ENCODE measurements at places on chromosomes 13 and 19.
A peak's percentile ranks its signal among the peaks of the same experiment; 100 is the strongest.

DNA sequence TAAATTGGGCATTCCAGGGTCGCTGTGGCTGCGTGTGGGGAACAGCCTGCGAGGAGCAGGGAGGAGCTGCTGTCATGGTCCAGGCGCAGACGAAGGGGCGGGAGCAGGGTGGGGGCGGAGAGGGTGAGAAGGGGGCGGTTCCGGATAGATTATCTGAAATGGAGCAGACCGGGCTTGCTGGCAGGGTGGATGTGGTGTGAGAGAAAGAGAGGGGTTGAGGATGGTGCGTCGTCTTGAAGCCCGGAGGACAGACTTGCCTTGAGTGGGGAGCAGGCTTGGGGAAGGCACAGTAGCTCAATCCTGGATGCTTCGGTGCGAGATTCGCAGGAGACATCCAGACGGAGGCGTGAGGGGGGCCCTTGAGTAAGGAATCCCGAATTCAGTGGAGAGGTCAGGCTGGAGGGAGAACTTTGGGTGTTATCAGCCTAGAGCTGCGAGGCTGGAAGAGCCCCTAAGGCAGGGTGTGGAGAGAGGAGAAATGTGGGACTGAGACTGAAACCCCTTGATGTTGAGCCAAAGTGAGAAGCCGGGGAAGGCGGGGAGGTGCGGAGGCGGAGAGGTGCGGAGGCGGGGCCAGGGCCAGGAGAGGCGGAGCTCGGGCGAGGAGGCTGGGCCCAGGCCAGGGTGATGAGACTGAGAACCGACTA, 40.6 kb downstream of the DPF1 start:
- no peak for DNase-seq

DNA sequence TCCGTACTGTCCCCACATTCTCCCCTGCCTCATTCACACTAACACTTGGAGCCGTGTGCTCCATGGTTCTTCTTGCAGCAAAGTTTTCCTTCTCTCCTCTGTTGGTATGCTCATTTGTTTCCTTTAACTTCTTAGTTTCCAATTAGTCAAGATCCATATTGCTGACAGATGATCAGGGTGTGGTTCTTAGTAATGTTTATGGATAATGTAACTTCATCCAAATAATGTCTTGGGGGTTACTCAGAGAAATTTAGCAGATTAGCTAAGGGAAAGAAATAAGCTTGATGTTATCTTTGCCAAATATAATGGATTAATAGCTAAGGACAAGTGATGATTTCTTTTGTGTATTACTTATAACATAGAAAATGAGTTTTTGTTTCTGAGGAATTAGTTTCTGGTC, 174.4 kb downstream of the NUFIP1 start:
- DNase-seq, result no peak

GRCh38 chr13:44142941-44143665, 230.5 kb upstream of the SERP2 start:
- DNase-seq, result no peak

DNA sequence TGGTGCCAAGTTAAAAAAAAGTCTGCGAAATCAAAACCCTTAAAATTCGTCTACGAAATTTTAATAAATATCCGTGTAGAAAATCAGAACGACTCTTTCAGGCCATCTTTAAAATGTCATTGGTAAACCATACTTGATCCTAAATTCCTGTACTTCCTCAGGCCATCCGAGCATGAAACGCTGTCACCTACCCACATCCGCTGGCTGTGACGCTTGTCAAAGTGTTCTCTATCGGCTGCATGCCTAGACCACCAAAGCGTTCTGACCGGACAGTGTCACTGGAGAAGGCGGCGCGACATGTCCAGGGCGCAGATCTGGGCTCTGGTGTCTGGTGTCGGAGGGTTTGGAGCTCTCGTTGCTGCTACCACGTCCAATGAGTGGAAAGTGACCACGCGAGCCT, 119.0 kb upstream of the CLDN10 start:
- DNase-seq, result no peak

GRCh38 chr19:44557933-44558332, 28.5 kb upstream of the CEACAM20 start:
- no peak for DNase-seq

- DNase-seq, result no peak
Measured at GRCh38 chr13:19984430-19985218, 26.1 kb downstream of the ZMYM2 start.

DNA sequence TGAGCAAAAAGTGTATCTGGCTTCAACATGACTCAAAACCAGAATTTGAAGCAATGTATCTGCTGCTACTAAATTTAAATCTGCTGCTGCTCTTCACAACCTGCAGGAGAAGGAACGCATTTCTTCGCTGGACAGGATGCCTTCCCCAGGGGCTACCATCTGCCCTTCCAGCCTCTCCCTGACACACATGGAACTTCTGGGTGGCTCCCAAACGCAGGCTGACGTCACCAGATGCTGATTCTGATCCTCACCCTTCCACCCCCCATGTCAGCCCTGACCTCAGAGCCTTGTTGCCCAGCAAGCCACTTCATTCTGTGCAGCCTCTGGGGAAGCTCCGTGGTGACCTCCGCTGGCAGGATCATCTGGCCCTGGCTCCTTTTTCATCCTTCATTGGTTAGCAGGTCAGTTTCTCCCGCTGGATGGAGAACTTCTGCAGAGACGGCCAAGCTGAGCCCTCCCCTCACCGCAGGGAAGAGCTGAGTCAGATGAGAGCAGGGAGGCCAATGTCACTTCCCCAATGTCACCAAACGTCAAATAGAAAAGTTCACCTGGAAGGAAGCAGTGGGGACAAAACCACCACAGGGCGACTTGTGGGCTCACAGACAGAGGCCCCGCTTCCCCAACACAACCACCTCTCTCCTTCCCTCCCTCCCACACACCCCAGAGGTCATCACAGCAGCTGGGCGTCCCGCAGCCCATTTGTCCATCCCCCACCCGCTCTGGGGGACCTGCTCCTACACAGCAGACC, 14.0 kb upstream of the RAB20 start:
- DNase-seq, result no peak

DNA sequence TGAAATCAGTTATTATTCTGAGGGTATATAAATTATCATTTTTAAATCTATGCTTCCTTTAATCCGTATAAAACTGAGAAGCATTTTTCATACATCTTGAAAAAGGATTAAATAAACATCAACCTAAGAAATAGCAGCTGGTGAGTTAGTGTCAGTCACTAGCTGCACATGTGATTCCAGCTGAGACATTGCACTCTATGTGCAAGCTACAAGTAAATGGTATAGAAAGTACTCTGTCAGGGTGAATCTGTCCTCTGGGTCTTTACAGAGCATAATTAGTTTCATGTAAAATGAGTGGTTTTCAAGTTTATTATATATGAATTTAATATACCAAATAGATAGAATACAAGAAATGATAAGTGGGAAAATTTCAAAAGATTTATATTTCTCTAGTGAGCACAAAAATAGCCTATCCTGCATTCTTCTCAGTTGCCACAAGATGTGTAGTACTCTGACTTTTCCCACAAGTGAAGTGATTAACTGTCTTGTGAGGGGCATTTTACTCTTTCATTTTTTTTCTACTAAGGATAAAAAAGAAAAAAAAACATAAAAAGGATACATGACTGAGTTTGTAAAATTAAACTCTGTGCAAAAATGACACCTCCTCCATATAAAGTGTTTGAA, 1372.1 kb downstream of the PCDH9 start:
- DNase-seq, result no peak

- DNase-seq, result no peak
Measured at GRCh38 chr19:55113570-55114039, 3.8 kb downstream of the PPP1R12C start.

GRCh38 chr19:45670670-45671453, 2.8 kb downstream of the GIPR start:
- DNase-seq, result no peak

DNA sequence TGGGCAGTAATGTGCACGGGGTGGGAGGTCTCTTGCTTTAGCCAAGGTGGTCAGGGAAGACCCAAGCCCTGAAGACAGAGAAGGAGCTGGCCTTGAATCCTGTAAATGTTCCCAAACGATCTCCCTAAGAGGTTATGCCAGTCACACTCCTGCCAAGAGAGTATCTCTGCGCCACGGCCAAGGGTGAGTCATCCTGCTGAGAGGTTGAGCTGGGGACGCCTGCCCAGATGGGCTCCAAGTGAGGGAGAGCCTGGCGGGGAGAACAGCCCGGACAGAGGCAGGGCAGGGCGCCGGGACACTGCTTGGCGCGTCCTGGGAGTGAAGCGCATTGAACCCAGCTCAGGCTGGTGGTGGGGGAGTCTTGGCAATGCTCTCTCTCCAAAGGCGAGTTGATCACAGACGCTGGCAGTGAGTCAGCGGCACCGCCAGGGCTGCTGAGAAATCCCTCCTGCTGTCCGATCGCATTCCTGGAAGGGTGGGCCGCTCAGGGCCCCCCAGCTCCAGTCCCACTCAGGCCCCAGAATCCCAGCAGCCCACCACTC, 16.4 kb downstream of the SULT2B1 start:
- no peak for DNase-seq

GRCh38 chr13:29935309-29935981, 85.0 kb upstream of the UBL3 start:
- DNase-seq, result no peak

- DNase-seq, result no peak
Measured at GRCh38 chr13:110507678-110508381, 53.7 kb downstream of the RAB20 start.

DNA sequence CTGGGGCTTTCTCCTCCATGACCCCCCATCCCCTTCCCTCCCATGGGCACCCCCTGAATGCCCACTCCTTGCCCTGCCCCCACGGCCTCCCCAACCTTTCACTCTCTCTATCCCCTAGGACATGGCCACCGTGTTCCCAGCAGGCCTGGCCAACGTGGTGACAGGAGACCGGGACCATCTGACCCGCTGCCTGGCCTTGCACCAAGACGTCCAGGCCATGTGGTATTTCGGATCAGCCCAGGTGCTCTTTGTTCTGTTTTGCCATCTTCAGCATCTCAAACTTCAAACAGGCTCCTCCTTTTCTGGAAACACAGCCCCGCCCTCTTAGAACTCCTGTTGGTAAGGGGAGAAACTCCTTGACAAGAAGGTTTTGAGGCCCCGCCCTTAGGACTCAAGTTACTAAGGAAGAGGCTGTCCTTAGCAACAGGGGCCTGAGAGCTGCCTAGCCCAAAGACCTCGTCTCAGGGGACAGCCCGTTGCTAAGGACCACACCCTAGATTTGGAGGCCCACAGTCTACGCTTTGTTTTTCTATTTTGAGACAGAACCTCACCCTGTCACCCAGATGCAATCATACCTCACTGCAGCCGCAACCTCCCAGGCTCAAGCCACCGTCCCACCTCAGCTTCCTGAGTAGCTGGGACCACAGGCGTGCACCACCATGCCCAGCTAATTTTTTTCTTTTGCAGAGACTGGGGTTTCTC, 5.1 kb upstream of the FLT3LG start:
- DNase-seq, result peak; percentile 65

GRCh38 chr13:51953347-51954195, 57.7 kb downstream of the ATP7B start:
- DNase-seq, result no peak

- no peak for DNase-seq
Measured at GRCh38 chr13:24505756-24506155, 6.8 kb downstream of the PARP4 start.

GRCh38 chr13:91620670-91621141, 222.3 kb downstream of the GPC5 start:
- no peak for DNase-seq

- DNase-seq, result no peak
Measured at GRCh38 chr13:101018720-101019119, 344.1 kb upstream of the TMTC4 start.

GRCh38 chr13:46134961-46135522, 30.2 kb upstream of the CPB2 start:
- DNase-seq, result peak; percentile 7

GRCh38 chr19:28166025-28166424, 1046.9 kb downstream of the UQCRFS1 start:
- DNase-seq, result no peak

DNA sequence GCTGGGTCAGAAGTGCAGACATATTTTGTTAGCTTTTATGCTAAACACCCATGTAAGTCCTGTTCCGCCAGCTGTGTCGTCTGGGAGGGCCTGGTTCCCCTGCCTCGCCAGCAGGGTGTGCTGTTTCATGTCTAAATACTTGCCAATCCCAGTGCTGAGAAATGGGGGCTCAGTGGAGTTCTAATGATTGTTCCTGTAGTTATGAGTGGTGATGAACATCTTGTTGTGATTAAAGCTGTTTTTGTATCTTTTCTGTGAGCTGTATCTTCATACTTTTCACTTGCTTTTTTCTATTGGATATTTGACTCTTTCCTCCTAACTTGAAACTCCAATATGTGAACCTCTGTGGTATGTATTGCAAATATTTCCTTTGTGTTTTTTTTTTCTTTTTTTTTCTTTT, 32.7 kb downstream of the KDM4B start:
- DNase-seq, result peak; percentile 1

GRCh38 chr19:54449701-54450069, 686 bp downstream of the LENG8 start:
- no peak for DNase-seq

- DNase-seq, result no peak
Measured at GRCh38 chr19:7152568-7152967, 83.1 kb downstream of the ZNF557 start.

GRCh38 chr19:38975861-38976271, 324 bp upstream of the FBXO17 start:
- no peak for DNase-seq

- DNase-seq, result peak; percentile 41
Measured at GRCh38 chr19:17847538-17848366, at the start of gene JAK3. Gene JAK3 (minus strand): TSS chr19:17847982. CDS start chr19:17844417, 3,565 bp downstream.

DNA sequence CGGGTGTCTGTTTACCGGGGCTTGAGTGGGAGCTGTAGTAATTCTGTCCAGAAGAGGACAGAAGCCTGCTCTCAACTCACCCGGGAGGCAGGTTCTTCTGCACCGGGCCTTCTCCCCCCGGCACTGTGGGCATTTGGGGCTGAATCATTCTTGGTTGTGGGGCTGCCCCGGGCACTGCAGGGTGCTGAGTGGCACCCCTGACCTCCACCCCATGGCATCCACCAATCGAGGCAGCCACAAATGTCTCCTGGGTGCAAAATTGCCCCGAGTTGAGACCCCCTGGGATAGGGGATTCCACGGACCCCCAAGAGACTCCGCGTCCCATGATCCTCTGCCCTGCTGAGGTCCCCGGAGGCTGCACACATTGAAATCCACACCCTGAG, 68.8 kb downstream of the GNG7 start:
- no peak for DNase-seq

DNA sequence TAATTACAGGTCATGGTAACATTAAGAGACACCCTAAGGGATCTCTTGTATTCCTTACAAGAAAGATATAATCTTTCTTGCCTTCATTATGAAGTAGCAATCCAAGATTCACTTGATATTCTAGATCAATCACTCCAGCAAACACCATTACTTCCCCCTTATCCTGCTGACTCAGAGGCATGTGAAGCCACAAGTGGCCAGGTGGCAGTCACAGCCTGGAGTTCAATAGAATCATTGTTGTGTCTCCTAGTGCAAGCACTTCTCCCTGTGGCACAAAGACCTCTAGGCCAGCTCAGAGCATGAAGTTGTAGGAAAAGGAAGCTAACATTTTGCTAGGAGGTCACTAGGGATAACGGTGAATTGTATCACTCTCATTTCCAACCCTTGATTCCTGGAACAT, 864.3 kb upstream of the ATXN8OS start:
- no peak for DNase-seq

Measured in NCI-H524 treated with DMSO at 0.1 percent for 48 hours (cell line).